ENCODE measurements at places on chromosomes 11 and 22.

DNA sequence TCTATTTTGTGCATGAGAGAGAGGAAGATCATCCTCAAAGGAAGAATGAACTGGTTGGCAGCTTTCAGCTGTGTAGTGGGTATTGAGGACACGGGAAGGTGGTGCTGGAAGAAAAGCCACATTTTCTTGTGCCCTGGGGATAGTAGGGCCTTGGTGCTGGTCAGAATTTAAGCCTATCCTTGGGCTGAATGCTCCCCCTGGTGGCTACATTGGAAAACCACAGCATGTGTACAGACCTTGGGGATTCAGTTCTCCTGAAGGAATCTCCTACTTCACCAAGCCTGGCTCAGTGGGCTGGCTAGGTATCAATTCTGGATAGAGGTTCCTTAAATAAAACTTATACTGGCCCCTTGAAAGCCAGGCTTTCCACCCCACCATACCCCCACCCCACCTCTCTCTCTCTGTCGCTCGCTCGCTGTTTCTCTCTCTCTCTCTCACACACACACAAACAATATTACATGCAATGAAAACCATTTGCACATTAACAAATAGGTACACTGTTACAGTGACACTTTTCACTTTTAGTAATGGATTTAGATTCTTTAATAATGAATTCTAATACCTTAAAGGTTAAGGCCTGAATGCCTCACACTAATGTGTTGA, 2.8 kb upstream of the OR51M1 start:
- peak; percentile 64 for DNase-seq

DNA sequence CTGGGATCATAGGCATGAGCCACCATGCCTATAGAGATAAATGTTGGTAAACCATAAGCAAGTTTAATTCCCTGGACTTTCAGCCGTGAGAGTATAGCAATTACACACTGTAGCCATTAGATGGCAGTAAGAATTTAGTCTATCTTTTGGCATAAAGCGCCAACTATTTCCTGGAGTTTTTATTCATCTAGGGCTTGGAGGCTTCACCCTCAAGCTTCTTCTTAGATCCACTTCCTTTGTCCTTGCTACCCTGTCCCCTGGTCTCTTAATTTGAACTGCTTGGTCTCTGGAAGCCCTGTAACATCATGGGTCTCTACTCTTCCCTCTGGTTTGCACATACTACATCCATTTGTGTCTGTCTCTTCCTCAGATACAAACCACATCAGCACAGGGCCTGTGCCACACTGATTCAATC, 38.2 kb downstream of the OR10A6 start:
- peak; percentile 72 for DNase-seq

GRCh38 chr11:76462317-76462716, 17.5 kb downstream of the EMSY start:
- DNase-seq = no peak

DNA sequence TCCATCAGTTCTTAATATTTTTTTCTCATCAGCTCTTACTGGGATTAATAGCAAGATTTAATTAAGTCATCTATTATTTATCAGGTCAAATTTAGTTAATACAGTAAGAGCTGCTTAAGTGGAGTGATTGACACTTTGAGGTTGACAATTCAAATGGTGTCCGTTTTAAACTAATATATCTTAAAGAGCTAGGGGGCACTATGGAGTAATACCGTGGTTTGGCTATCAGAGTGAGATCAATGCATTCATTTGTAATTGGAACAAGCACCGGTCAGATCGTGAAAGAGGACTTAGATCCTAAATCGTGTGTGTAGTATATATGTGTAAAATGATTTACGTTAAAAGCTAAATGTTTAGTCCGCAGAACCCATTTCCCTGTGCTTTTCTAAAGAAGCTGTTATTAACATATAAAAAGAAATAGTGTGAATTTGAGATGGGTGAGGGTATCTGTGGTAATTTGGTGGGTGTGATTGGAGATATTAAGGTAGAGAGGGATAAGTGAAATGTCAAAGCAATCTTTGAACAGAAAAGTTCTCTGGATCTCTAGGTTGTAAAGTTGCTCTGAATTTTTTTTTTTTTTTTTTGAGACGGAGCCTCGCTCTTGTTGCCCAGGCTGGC, 2.3 kb downstream of the SIK2 start:
- DNase-seq = peak; percentile 69

- DNase-seq = no peak
Measured at GRCh38 chr11:75474878-75475766, 42.1 kb upstream of the KLHL35 start.

- no peak for DNase-seq
Measured at GRCh38 chr22:22823131-22823810, 64.3 kb upstream of the IGLL5 start.

DNA sequence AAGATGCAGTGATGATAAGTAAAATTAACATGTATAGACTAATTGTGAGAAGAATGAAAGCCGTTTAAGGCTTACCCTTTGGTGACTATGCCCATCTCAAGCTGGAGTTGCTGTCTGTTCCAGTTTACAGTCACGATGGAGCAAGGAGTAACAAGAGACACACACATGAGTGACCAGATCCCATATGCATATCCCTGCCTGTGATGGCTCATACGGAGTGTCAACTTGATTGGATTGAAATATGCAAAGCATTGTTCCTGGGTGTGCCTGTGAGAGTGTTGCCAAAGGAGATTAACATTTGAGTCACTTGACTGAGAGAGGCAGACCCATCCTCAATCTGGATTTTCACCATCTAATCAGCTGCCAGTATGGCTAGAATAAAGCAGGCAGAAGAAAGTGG, 786.8 kb downstream of the FAM181B start:
- no peak for DNase-seq

DNA sequence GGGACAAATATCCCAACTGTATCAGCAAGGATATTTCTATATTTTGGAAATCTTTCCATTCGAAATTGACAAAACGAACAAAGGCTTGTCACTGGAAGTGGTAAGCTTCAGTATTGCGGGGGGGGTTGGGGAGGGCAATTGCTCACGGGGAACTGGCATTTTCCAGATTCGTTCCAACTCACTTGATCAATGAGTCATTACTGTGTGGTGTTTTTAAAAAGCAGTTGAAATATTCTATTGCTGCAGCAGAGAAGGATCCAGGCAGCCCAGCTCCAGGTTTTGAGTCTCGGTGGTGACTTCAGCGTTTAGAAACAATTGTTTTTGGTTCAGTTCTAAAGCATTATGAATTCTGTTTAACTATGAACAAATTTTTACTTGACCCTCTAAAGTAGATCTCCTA, 33.8 kb upstream of the FBLN1 start:
- DNase-seq = peak; percentile 64

DNA sequence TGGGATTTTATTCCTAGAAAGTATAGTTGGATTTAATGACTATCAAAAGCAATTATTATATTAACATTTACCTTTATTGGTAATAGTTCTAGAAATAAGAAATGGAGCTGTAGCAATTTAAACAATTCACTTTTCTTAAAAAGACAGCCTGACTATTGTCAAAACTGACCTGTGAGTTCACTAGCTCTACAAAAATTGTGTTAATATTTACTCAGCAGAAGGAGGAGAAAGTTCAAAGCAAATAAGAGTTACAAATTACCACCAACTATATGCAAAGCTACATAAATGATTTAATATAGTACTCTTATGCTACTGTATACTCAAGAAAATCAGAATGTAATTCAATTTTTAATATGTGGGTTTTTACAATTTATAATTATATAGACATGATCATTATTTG, 310.0 kb downstream of the DCDC1 start:
- no peak for DNase-seq

GRCh38 chr11:80595011-80595410, 1154.2 kb upstream of the TENM4 start:
- no peak for DNase-seq

DNA sequence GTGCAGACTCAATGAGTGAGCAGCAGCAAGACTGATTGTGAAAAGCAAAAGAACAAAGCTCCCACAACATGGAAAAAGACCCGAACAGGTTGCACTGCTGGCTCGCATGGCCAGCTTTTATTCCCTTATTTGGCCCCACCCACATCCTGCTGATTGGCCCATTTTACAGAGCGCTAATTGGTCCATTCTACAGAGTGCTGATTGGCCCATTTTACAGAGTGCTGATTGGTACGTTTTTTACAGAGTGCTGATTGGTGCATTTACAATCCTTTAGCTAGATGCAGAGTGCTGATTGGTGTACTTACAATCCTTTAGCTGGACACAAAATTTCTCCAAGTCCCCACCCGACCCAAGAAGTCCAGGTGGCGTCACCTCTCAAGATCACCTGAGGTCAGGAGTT, 15.3 kb upstream of the SLC25A1 start:
- DNase-seq = no peak

DNA sequence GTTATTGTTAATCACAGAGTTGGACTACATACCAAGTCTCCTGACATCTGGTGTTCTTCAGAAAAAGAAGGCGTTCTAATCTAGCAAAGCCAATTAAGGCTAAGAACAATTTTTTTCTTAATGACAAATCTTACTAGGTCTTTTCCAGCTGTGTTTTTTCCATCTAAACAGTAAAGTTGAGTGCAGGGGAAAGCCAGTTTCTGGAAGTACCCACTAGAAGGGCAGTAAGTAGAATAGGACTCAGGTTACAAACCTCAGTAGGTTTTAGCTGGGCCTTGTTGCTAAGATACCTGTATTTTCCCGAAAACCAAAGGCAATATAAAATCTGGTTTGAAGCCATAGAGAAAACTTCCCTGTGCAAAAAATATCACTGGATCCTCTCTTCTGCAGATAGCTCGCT, 351.9 kb downstream of the ETS1 start:
- DNase-seq = no peak

DNA sequence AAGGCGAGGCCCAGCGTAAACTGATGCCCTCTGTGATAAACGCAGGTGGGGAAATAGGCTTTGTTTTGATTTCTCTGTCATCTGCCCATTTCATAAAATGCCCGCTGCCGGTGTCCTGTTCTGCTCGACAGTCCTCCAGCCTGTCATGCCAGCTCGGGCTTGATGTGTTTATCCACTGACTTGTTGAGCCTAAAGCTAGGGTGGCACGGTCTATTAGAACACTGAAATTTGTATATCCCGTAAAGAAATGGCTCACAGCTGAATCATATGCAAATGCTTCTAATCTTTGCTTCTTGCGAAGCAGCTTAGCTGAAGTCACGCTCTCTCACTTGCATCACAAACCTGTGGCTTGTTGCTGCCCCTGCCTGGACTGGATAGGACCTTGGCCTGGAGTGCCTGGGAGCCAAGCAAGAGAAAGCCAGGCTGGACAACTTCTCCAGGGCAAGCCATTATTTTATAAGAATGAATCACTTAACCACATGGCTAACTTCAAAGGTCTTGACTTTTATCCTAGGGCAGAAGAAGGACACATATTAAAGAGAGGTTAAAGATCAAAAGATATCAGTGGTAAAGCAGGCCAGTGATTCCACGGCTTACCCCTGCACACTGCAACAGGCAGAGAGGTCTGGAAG, 33.1 kb downstream of the EHF start:
- peak; percentile 98 for DNase-seq

- DNase-seq = peak; percentile 61
Measured at GRCh38 chr11:77619576-77620198, 17.9 kb downstream of the CLNS1A start.

- DNase-seq = peak; percentile 96
Measured at GRCh38 chr11:73314117-73314961, 6.3 kb downstream of the ARHGEF17 start.

- DNase-seq = no peak
Measured at GRCh38 chr22:30171008-30171407, 75.6 kb downstream of the LIF start.

- DNase-seq = no peak
Measured at GRCh38 chr22:39594411-39594810, 23.9 kb downstream of the CACNA1I start.

- no peak for DNase-seq
Measured at GRCh38 chr11:75836417-75836816, 21.4 kb downstream of the UVRAG start.

DNA sequence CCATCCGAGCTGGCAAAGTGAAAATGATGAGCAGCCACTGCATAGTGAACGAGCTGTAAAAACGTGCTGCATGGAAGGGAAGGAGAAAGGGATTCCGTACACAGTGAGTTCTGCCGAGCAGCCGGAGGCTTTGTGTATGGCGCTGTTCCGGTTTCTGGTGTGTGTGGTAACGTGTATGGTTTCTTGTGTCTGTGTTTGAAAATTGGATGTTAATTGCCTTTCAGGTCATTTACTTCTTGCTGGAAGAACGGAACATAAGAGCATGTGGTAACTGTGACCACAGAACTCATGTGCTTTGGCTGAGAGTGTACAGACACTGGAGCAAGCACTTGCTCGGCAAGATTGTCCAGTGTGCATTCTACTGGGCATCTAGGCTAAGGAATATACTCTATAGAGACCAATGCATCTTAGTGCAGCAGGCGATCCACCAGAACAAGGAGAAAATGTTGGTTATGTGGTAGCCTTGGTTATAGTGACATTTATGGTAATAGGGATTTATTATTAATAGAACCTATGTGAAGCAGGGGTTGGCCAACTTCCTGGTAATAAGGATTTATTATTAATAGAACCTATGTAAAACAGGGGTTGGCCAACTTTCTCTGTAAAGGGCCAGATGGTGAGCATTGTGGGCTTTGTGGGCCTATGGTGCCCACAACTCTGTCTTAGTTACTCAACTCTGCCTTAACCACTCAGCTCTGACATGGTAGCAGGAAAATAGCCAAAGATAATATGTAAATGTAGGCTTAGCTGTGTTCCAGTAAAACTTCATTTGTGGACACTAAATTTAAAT, 49.2 kb downstream of the GRAMD1B start:
- no peak for DNase-seq

DNA sequence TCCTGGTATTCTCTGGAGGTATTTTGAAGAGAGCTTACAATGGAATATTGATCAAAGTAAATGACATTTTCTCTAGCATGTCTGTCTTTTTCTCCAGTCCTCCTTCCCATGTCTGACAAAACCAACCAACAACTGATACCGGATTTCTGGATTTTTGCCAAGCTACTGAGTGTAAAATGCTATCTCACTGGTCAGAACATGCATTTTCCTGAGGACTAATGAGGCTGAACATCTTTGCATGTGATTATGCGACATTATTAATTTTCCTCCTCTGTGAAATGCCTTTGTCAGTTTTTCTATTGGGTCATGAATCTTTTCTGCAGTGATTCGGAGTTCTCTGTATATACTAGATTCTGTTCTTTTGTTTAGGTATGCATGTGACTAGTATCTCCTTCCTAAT, 51.4 kb downstream of the CDON start:
- no peak for DNase-seq

DNA sequence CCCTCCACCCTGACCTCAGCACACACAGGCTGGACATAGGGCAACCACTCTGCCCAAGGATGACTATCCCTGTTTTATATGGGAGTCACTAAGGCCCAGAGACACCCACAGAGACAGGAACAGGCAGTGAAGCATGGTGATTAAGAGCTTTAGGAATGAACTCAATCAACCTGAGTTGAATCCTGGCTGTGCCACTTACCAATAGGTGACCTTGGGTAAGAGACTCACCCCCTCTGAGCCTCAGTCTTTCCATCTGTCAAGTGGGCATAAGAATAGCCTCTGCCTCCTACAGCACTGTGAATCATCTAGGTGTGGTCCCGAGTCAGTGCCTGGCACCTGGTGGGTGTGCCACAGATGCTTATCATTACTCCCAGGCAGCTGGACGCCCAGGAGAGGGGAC, 6.8 kb downstream of the CRYBB1 start:
- DNase-seq = no peak

GRCh38 chr11:2517016-2517385, 72.2 kb downstream of the KCNQ1 start:
- no peak for DNase-seq

GRCh38 chr11:38543986-38544385, 1946.0 kb upstream of the RAG2 start:
- DNase-seq = no peak

- no peak for DNase-seq
Measured at GRCh38 chr22:47168900-47169800, 406.7 kb downstream of the TBC1D22A start.

- no peak for DNase-seq
Measured at GRCh38 chr22:49768077-49768910, 59.4 kb downstream of the BRD1 start.

All from kidney tubule cell (primary cell).